ENCODE measurements at places on chromosomes 3 and 15.

DNA sequence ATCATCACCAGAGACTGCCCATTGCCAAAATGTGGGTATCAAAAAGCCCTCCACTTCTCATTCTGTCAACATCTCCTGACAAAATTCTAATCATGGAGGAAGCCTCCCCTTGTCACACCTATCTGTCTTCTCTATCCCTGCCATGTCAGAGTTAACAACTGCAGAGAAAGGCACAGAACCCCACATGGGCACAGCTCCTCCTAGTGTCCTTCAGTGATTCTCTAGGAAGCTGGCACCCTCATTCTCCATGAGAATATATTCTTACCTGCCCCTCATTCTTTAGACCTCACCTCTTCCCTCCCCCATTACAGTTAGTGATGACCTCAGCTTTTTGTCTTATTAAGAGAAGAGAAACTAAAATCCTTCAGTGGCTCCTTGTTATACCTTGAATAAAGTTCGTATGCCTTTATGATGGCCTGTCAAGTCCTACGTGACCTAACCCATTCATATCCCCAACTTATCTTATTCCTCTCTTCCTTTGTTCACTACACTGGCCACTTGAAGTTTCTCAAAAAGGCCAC is 44.6 kb downstream of the NME9 start:
- DNase-seq: no peak

DNA sequence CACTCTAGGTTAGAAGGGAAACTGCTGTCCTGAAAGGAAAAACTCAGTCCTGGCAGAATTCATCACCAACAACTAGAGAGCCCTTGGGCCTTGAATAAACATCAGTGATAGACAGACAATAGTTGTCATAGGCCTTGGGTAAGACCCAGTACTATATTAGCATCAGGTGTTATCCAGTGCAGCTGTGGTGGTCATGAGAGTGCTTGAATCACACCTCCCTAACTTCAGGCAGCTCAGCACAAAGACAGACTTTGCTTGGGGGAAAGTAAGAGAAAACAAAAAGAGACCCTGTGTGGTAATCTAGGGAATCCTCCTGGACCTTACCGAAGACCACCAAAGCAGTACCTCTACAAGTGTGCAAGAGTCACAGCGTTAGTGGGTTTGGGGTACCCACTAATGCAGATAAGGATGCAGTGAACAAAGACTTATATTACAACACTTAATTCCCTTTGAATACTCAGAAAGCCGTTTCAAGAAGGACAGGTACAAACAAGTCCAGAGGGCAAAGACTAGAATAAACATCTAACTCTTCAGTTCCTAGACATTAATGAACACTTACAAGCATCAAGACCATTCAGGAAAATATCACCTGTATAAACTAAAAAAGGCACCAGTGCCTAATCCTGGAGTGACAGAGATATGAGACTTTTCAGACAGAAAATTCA is 332.3 kb upstream of the EPHA3 start:
- DNase-seq: no peak

- DNase-seq: no peak
These were observed 50.5 kb upstream of the TEX264 start for GRCh38 chr3:51620543-51620942.

GRCh38 chr3:157130467-157131251 is 29.3 kb downstream of the CCNL1 start:
- no peak for DNase-seq

- DNase-seq: no peak
These were observed 2.1 kb downstream of the ALDH1A3 start for GRCh38 chr15:100881573-100882336.

GRCh38 chr15:86333819-86334218 is 254.1 kb downstream of the AGBL1 start:
- no peak for DNase-seq

DNA sequence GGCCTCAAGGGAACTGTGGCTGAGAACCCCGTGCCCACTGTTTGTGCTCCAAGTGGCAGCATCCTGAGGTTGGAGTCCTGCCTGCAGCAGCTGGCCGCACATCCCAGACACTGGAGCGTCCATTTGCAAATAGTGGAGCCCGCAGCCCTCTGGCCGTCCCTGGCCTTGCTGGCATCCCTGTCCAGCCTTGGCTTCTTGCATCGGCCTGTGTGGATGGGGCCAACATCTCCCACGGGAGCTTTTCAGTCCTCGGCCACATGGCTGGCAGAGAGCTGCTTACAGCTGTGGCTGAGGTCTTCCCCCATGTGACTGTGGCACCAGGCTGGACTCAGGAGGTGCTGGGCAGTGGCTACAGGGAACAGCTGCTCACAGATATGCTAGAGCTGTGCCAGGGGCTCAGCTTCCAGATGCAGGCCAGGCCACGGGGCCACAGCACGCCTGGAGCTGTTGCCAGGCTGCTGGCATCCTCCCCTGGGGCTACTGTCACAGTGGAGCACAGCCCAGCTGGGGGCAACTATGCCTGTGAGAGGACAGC is 71.2 kb downstream of the FAM43A start:
- no peak for DNase-seq

DNA sequence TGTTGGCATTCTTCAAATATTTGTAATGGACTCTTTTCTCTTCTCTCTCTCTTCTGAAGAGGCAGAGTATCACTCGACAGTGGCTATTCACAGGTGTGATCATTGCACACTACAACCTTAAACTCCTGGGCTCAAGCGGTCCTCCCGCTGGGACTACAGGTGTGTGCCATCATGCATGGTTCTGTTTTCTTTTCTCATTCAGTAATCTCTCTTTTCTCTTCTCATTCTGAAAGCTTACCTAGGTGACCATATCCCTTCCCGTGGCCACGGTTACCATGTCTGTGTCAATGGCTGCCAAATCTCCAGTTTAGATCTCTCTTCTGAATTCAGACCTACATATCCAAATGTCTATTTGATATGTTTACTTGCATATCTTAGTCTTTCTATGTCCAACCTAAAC is 96.3 kb downstream of the SOX2 start:
- no peak for DNase-seq

GRCh38 chr15:65993762-65994161 is 124.5 kb downstream of the RAB11A start:
- DNase-seq: no peak

DNA sequence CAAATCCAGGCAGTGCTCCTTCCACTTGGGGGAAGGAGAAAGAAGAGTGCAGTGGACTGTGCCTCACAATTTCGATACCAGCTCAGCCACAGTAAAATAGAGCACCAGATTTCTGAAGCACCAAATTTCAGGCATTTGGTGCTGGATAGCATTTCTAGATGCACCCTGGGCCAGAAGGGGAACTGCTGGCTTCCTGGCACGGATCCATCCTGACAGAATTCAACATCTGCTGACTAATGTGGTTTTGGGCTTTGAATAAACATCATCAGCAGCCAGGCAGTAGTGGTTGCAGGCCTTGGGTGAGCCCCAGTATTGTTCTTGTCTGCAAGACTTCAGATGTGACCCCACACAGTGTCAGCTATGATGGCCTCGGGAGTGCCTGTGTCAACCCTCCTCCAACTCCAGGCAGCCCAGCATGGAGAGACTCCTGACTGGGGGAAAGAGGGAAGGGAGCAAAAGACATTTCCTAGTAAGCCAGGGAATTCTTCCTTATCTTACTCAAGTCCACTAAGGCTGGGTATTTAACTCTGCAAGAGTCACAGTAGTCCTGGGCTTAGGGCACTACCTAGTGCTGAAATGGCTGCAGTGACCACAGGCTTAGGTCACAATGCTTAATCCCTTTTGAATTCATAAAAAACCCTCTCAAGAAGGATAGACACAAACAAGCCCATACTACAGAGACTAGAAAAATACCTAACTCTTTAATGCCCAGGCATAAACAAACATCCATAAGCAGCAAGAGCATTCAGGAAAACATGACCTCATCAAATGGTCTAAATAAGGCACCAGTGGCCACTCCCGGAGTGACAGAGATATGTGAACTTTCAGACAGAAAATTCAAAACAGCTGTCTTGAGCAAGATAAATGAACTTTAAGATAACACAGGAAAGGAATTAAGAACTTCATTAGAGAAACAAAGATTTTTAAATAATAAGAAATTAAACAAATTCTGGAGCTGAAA is 74.7 kb downstream of the SPATA16 start:
- no peak for DNase-seq

GRCh38 chr3:77530870-77531269 is 491.0 kb downstream of the ROBO2 start:
- DNase-seq: no peak

GRCh38 chr15:100033140-100033857 is 300.1 kb upstream of the LYSMD4 start:
- no peak for DNase-seq

DNA sequence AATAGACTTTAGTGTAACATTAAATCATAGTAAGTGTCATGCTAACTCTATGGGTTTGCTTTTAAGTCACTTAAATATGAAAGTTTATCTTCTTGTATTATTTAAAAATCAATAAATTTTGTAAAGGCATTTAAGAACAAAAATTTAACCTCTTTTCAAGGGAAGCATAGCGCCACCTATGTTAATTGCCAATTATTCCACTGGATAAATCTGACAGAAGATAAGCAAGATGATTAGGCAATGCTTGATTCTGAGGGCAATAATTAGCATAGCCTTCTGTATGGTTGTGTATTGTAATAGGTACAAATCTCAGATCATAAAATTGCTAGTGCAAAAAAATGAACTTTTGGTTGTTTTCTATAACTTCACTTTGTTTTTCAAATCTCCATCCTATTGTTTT is 560.1 kb downstream of the GRM7 start:
- no peak for DNase-seq

DNA sequence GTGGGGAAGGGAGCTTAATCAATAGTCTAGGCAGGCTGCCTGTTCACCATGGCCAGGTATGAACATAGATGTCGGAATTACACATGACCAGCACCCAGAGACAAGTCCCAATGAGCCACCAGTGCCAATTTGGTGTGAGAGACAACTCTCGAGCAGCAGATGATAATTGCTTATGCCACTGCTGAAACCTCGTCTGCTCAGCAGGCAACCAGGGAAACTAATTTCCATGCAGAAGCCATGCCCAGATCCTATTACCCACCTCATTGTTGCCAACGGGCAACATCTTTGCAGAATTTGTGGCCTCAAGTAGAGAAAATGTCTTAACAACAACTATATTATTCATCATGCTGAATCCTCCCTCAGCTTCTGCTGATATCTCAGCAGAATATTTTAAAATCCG is 84.9 kb downstream of the CGGBP1 start:
- no peak for DNase-seq

GRCh38 chr3:113623324-113623723 is 73.1 kb downstream of the USF3 start:
- DNase-seq: no peak

- DNase-seq: no peak
These were observed 23.6 kb downstream of the GOLGA6D start for GRCh38 chr15:75306188-75306587.

- no peak for DNase-seq
These were observed 57.1 kb upstream of the MBNL1 start for GRCh38 chr3:152211655-152212054.

DNA sequence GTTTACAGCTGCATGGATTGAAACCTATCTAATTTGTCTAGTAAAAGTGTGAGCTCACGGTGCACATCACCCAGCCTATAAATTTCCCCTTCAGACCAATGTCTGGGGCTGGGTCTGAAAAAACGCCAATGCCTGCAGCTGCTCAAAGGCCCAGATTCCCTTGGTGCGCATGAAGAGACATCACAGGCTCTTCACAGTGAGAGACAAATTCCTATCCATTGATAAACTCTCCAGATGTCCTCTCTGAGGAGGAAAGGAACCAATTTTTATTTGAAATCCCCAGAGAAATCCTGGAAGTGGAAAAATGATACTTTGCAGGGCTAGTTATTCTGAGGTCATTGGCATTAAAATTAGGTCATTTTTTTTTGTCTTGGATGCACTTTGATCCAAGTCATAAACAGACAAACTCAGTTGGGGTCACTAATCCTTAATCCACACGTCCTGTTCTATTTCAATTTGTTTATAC is 360.5 kb downstream of the EPHA3 start:
- DNase-seq: no peak

GRCh38 chr3:169668957-169669741 is 5.6 kb upstream of the MECOM start:
- DNase-seq: no peak

DNA sequence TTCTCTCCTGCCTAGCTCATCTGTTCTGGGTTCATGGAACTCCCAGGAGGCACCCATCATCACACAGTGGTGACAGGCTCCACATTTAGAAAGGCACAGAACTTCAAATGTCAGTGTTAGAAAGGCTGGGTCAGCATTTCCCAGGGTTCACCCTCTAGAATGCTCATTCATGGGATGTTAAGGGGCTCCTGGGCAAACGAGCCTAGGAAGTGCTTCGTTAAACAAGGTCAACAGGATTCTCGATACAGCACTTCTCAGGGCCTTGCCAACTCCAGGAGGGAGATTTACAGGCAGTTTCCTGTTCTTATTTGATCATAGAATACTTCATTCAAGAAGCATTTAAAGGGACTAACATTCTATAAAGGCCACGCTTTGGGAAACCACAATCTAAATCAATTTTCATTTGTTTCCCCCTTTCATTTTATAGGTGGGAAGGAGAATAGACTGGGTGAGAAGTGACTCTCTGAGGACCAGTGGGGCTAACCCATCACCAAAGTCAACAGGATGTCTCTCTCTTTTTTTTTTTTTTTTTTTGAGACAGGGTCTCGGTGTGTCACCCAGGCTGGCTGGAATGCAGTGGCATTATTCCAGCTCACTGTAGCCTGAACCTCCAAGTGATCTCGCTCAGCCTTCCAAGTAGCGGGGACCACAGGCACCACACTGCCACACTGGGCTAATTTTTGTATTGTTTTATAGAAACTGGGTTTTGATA is 14.3 kb downstream of the IGDCC4 start:
- DNase-seq: no peak

GRCh38 chr3:53579636-53580035 is 85.2 kb downstream of the CACNA1D start:
- DNase-seq: no peak

DNA sequence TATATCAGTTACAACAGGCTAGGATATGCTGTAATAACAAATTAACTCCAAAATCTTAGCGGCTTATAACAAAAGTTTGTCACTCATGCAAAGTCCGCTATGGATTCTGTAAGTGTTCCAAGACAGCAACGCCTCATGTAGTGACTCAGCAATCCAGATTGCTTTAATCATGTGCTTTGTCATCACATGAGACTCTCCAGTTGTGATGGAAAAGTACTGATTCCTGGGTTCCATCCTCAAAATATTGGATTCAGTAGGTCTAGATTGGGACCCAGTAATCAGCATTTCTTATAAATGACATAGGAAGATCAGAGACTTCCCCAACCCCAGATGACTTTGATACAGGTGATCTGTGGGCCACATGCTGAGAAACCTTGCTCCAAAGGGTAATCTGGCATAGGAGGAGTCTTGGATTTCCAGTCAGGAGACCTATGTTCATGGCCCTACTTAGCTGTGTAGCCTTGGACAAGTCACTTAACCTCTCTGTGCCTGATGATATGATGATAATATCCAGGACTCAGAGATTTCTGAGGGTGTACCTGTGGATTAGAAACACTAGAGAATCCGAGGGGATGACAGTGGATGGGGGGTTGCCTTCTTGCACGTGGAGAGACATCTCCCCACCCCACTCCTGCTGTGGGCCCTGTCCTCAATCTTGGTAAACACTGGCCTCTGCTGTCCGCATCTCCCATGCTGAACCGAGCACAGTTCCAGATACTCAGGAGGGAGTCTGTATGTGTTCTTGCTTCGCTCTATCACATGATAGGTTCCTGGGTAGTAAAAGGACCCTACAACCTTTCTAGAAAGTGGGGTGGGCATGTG is 65.5 kb downstream of the CORO2B start:
- DNase-seq: no peak
